ENCODE measurements at places on chromosomes 13 and 19.

GRCh38 chr13:95073747-95074311 is 227.4 kb downstream of the ABCC4 start:
- no peak overlapping the region for H3K4me3 ChIP-seq
- H3K27ac ChIP-seq: no peak overlapping the region
- H3K27me3 ChIP-seq: no peaks in the 10 kb centered on the region
- DNase-seq: no peak
- peaks cover 83% of the 10 kb centered on the region for H3K36me3 ChIP-seq

DNA sequence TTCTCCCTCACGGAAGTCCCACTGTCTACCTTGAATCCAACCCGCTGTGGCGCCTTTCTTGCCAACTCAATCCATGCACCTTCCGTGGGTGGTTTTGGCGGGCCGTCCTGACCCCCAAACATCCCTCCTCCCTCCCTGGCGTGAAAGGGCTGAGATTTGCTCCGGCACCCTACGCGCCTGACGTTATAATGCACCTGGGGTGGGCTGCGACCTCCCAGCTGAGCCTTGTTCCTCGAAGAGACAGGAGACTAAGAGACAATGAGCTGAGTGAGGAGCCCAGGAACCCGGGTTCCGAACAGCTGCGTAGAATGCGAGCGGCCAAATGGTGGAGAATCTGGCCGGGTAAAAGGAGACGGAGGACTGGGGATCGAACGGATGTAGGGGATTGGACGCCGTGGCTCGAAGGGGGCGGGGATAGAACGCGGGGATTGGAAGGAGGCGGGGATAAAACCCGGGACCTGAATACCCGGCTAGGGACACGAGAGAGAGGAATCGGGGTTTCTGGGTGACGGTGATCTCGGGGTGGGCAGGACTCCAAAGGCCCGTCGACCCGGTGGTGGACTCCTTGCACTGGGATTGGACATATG is at the start of gene CPT1C:
CPT1C (plus strand) TSS at position 461 of the 587 bp plus-strand sequence. CDS start 1,137 bp downstream, outside the sequence.
- H3K36me3 ChIP-seq: peaks cover 40% of the 10 kb centered on the region
- DNase-seq: peak; percentile 74
- peaks cover 16% of the 10 kb centered on the region for H3K27me3 ChIP-seq
- peak within 1 kb of the TSS; percentile 73 for H3K27ac ChIP-seq
- peak within 1 kb of the TSS; percentile 62 for H3K4me3 ChIP-seq

GRCh38 chr13:98842858-98843481 is 90.5 kb upstream of the SLC15A1 start:
- H3K36me3 ChIP-seq: peaks cover 65% of the 10 kb centered on the region
- peaks cover 2% of the 10 kb centered on the region for H3K4me1 ChIP-seq
- H3K4me3 ChIP-seq: no peak overlapping the region
- no peaks in the 10 kb centered on the region for H3K27me3 ChIP-seq
- peak; percentile 73 for DNase-seq

DNA sequence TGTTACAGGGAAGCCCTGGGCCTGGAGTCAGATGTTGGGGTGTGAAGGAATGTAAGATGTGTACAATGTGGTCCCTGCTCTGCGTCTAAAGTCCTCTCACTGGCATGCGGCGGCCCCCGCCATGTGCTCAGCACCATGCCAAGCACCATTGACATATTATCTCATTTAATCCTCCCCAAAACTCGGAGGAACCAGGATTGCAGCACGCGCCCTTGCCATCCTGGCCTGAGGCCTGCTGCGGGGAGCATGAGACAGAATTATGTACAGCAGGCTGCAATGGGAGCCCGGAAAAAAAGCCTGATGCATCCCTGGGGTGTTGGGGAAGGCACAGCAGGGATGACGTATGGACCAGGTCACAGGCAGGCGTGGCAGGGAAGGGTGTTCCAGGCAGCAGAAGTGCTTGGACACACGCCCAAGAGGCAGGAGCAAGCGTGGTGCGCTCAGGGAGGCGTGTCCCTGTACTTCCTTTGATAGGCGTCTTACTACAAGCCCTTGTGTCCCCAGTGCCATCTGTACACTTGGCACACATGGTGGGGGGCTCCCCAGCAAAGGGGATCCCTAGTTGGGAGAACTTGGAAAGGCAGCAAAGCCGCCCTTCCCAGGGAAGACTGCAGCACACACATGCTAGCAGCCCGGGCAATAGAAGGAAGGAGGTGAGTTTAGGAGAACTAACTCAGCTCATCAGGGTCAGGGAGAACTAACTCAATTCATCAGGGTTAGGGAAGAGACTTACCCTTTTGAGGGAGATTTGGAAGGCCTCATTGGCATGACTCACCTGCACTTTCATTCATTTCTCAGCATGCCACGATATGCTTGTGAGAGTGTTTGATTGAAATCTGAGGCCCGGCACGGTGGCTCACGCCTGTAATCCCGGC is 3.4 kb downstream of the EVI5L start:
- H3K27me3 ChIP-seq: no peaks in the 10 kb centered on the region
- H3K27ac ChIP-seq: no peak overlapping the region
- no peak for DNase-seq
- no peak overlapping the region for H3K4me3 ChIP-seq
- H3K4me1 ChIP-seq: peaks cover 30% of the 10 kb centered on the region

DNA sequence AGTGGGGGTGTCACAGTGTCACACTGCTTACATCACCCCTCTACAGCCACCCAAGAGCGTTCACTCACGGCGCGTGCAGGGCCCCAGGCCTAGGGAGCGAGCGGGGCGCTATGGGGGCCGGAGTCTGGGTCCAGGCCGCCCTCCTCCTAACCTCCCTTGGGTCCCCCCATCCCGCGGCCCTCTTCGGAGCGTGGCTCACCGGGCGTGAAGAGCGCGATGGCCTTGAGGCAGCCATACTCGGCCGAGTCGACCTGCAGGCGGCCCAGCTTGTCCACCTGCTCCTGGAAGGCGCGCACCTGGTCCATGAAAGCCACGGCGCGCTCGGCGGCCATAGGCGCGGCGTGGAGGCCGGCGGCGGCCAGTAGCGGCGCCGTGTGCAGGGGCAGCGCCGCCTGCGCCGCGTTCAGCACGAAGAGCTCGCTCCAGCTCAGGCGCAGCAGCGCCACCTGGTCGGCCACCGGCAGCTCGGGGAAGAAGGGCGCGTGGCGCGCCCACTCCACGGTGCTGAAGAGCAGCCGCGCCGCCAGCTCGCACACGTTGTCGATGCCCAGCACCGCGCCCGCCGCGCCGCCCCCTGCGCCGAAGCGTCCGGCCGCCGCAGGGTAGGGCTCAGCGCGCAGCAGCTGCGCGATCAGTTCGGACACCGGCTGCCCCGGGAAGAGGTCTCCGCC is 9.4 kb downstream of the OCEL1 start:
- peaks cover 15% of the 10 kb centered on the region for H3K4me1 ChIP-seq
- peak; percentile 83 for DNase-seq
- peaks cover 30% of the 10 kb centered on the region for H3K36me3 ChIP-seq

DNA sequence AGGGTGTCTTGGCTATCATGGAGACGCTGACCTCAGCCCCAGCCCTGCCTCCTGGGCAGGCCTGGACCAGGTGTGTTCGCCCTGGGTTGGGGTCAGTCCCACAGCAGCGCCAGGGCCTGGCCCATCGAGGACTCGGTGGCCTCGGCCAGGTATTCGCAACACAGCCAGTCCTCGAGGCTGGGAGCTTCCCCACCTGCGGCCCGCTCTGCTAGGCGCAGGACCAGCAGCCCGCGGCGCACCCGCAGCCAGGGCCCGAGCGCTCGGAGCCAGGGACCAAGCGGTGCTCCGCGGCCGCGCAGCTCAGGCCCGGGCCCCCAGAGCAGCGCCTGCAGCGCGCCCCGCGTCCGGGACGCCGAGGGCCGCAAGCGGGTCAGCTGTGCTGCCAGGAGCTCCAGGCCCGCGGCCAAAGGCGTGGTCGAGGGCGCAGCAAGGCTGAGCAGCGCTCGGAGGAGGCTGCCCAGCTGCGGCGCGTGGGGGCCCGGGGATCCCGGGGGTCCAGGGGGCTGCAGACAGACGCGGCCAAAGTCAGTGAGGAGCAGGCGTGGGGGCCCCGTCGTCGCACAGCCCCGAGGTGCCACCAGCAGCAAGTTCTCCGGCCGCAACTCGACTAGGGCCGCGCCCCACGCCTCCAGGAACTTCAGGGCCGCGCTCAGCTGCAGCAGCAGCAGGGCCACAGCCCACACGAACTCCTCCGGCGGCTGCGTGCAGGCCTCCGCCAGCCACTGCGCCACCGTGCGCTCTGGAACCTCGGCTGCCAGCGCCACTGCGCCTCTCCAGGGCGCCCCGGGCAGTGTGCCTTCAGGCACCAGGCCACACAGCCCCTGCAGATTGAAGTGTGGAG is 6.2 kb downstream of the PEAK3 start:
- H3K4me1 ChIP-seq: peaks cover 33% of the 10 kb centered on the region
- H3K27ac ChIP-seq: no peak overlapping the region
- no peaks in the 10 kb centered on the region for H3K27me3 ChIP-seq
- no peak for DNase-seq
- H3K4me3 ChIP-seq: no peak overlapping the region

DNA sequence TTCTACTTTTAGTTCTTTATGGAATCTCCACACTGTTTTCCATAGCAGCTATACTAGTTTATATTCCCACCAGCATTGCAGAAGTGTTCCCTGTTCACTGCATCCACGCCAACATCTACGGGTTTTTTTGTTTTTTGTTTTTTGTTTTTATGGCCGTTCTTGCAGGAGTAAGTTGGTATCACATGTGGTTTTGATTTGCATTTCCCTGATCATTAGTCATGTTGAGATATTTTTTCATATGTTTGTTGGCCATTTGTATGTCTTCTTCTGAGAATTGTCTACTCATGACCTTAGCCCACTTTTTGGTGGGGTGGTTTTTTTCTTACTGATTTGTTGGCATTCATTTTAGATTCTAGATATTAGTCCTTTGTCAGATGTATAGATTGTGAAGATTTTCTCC is 89.7 kb downstream of the FRY start:
- H3K27me3 ChIP-seq: no peaks in the 10 kb centered on the region
- no peaks in the 10 kb centered on the region for H3K36me3 ChIP-seq
- H3K4me3 ChIP-seq: no peak overlapping the region
- H3K27ac ChIP-seq: no peak overlapping the region
- DNase-seq: no peak

- H3K4me3 ChIP-seq: no peak overlapping the region
- H3K27me3 ChIP-seq: no peaks in the 10 kb centered on the region
- H3K36me3 ChIP-seq: peaks cover 10% of the 10 kb centered on the region
- no peak for DNase-seq
Observed at GRCh38 chr13:100106005-100106404, 17.1 kb downstream of the PCCA start.

DNA sequence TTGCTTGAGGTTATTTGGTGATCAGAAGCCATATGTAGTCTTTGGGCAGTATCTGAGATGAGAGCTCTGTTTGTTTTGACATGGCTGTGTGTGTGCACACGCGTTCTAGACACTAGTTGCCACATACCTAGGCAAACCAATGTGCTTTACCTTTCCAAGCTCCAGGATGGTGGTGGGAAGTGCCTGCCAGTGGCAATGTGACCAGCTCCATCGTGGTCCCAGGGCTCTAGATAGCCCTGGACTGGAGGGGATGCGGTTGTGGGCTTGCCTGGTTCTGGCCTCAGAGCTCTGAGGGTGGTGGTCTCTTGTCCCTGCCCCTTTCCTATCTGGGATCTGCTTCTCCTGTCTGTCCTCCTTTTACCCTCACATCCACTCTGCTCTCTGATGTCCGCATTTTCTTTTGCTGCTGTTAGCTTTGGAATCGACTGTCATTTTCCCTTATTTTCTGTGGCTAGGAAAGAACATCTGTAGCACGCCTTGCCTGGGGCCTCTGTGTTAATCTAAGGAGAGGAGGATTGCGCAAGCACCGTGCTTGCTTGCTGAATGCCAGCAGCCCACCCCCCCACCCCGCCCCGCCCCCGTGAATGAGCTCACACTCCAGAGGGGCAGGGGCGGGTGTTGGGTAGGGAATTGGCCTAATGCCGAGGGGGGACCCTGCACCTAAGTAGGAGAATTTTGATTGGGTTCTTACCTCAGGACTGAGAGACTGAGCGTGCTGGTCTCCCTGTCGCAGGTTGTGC is 89.5 kb downstream of the ARHGEF7 start:
- DNase-seq: no peak
- peaks cover 52% of the 10 kb centered on the region for H3K36me3 ChIP-seq
- H3K4me1 ChIP-seq: peaks cover 81% of the 10 kb centered on the region
- H3K27ac ChIP-seq: peak overlapping the region; percentile 53

DNA sequence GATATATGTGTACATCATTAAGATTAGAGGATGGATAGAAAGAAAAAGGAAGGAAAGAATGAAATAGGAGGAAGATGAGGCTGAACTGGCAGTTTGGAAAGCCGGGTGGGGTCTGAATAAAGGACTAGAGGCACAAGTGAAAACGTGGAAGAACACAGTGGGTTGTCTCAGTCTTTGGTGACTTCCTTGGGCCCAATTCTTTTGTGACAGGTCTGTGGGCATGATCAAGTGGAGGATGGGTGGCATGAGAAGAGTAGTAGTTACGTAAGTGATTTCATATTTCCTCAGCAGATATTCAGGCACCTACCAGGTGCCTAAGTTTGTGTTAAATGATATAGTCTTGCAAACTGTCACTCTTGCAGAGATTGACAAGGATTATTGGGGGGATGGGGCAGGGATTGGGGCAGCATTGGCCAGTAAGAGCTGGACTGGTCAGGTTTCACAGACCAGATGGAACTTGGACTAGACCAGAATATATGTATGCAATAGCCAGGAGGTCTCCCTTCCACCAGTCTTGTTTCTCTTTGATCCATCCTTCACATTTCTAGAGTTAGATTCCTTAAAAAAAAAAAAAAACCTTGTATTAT is 2.7 kb downstream of the TPP2 start:
- peaks cover 71% of the 10 kb centered on the region for H3K36me3 ChIP-seq
- H3K4me3 ChIP-seq: peak overlapping the region; percentile 99
- H3K27ac ChIP-seq: peak overlapping the region; percentile 69
- no peak for DNase-seq
- H3K27me3 ChIP-seq: no peaks in the 10 kb centered on the region
- H3K4me1 ChIP-seq: peaks cover 73% of the 10 kb centered on the region

- no peaks in the 10 kb centered on the region for H3K4me1 ChIP-seq
- no peak overlapping the region for H3K27ac ChIP-seq
- H3K27me3 ChIP-seq: peaks cover 27% of the 10 kb centered on the region
- no peaks in the 10 kb centered on the region for H3K36me3 ChIP-seq
- no peak for DNase-seq
Observed at GRCh38 chr19:33715462-33715861, 81.2 kb upstream of the KCTD15 start.

GRCh38 chr13:48562296-48563066 is 29.6 kb upstream of the RCBTB2 start:
- no peak for DNase-seq
- H3K4me1 ChIP-seq: peaks cover 39% of the 10 kb centered on the region
- peaks cover 66% of the 10 kb centered on the region for H3K27me3 ChIP-seq
- peak overlapping the region; percentile 75 for H3K27ac ChIP-seq

DNA sequence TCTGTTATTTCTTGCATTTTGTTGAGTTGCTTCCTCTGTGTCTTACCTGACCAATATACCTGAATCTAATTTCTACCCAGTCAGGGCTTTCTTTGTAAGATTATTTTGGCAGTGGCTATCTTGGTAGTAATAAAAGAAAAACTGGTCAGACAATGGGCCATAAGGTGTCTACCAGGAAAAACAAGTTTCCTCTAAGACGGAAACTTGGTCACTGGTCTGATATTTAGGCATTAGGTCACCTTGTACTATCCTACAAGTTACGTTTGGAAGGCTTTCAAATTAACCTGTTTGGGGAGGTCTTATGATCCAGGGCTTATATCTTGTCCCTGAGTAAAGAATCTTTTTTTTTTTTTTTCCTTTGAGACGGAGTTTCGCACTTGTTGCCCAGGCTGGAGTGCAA is 9.2 kb downstream of the ZNF823 start:
- no peak overlapping the region for H3K4me3 ChIP-seq
- H3K27ac ChIP-seq: no peak overlapping the region
- peaks cover 68% of the 10 kb centered on the region for H3K36me3 ChIP-seq
- DNase-seq: no peak

- no peaks in the 10 kb centered on the region for H3K36me3 ChIP-seq
- H3K4me3 ChIP-seq: no peak overlapping the region
- DNase-seq: no peak
- H3K27ac ChIP-seq: no peak overlapping the region
- H3K27me3 ChIP-seq: peaks cover 71% of the 10 kb centered on the region
- no peaks in the 10 kb centered on the region for H3K4me1 ChIP-seq
Observed at GRCh38 chr13:106525865-106526264, 9.6 kb downstream of the EFNB2 start.
